ENCODE measurements at places on chromosomes 3 and 15.

GRCh38 chr15:20646529-20647142, 105.0 kb upstream of the GOLGA6L6 start:
- DNase-seq: no peak

DNA sequence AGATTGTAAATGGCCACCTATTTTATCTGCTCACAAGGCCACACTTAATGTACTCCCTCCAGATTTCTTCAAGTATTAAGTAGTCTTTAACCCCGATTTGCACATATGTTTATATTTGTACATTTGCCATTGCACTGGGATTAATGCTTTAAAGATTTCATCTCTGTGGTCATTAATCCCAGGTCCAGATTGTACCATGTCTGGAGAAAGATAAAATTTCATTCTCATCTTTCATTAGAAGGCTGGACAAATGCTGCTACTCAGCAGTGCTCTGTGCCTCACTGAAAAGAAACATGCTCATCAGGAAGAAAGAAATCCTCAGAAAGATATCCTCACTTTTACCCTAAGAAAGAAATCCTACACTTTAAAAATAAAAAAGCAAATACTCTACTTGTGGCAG, 62.5 kb upstream of the LRRC3B start:
- DNase-seq: no peak

- DNase-seq: no peak
Measured at GRCh38 chr3:83230841-83231240, 1469.4 kb upstream of the GBE1 start.

DNA sequence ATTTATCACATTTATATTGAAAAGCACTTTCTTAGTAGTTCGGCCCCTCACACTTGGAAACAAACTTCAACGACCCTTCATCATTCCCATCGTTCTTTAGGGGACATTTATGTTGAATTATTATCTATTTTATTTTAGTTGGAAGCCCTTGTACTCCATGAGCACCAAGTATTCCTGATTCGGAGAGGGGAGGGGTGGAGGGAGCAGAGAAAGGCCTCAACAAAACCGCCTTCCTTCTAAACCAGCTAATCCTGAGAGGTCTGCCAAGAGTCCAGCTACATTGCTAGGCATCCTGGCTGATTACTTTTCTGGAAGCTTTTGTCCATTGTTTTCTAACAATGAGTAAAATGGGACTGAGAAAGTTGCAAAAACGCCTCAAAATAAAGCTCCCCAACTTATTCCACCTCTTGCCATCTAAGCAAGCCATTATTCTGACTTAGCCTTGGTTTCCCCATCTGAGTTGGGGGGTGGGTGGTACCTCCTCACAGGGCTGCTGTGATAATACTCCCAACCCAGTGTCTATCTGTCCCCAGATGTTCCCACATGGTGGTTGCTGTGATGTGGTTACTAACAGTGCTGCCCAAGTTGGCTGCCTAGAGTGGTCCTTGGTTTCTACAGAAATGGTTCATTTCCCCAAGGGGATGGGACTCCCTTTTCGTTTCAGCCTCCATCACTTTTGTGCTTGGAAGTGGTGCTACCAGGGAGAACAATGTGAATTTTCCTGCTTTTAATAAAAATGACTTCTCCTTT, 1.2 kb upstream of the TMEM158 start:
- no peak for DNase-seq

DNA sequence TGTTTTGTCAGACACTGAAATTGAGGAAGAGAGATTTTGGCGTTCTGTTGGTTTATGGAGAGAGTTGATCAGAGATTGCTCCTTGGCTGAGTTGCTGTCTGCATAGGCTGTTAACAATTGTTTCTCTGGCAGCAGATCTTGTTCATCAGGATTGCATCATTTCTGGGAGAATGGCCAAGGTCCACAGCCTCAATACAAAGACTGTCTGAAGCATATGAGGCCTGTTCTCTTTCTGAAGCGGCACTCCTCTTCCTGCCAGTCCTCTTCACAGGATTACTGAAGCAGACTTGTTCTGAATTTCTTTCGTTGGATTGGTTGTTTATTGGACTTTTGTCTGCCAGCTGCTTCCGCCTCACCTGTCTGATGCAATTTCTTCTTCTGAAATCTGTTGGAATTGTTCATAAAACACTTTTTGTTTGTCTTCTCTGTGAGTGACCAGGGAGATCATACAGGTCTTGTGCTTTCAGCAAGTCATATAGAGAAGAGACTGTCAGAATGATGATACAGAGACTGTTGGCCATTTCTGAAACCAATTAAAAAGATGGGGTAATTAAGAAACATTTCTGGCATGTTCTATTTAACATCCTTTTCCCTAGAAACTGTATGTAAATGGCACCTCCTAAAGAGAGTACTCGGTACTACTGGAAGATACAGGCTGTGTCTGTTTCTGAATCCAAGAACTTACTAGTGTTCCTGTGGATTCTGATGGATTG, 25.5 kb downstream of the SETD5 start:
- DNase-seq: peak; percentile 10
